K562 (cell line): ENCODE measurements at places on chromosomes 1 and 21. TPM values are rescaled to one million over a fixed set of nuclear protein-coding genes. Genes with fewer than 3 reads are reported as not detected.
A peak's percentile ranks its signal among the peaks of the same experiment; 100 is the strongest.

DNA sequence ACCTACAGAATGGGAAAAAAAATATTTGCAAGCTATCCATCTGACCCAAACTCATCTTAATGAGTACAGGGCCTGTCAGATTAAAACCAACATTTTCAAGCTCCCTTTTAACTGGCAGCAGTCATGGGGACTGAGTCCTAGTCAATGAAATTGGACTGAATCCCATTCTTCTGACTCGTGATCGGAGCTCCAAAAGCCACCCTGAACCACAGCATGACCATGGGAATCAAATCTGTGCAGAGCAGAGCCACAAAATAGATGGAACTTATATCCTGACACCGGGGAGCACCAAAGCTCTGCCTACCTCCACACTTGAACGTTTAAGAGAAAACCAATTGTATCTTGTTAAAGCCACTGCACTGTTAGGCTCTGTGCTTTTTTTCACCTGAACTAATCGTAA is 5.0 kb upstream of the RWDD3 start:
- no peaks in the 10 kb centered on the region for H3K36me3 ChIP-seq
- no peak overlapping the region for H3K4me3 ChIP-seq
- no peak overlapping the region for H3K27ac ChIP-seq
- H3K27me3 ChIP-seq: no peaks in the 10 kb centered on the region
- DNase-seq: no peak
- peaks cover 11% of the 10 kb centered on the region; the same call in 2 of the 3 replicates for H3K4me1 ChIP-seq

- H3K27ac ChIP-seq: no peak overlapping the region
- H3K27me3 ChIP-seq: no peaks in the 10 kb centered on the region
- no peaks in the 10 kb centered on the region for H3K4me1 ChIP-seq
- H3K4me3 ChIP-seq: no peak overlapping the region
- DNase-seq: no peak
These were observed 66.4 kb upstream of the TNFSF18 start for GRCh38 chr1:173117108-173117633.

DNA sequence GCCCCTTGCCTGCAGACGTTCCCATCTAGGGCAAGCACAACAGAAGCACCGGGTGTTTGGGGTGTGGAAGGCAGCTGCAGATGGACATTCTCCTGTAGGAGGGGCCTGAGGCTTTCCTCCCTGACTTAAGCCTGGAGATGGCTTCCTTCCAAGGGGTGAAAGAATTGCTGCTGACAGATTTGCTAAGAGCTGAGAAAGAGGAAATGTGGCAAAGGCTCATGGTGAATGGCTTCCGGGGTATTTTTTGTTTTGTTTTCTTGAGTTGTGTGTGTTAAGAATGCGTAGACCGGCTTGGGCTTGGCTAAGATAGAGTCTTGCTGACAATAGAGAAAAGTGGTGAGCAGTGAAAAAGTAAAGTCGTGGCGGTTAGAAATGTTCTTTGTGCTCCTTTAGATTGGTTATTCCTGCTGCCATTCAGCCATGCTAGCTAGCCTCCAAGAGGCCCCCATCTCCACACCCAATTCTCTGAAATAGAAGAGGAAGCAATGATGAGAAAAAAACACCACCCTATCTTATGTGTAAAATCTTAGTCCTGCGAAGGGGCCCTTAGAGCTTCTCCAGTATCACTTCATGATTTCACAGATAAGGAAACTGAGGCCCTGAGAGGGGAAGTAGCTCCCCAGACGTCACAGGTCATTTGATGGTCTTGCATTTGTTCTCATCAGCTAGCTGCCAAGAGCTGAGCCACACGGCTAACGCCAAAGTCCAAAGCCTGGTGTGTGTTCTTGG is 36.9 kb downstream of the EIF2D start:
- peaks cover 25% of the 10 kb centered on the region; the same call in 2 of the 3 replicates for H3K36me3 ChIP-seq
- H3K4me3 ChIP-seq: no peak overlapping the region
- peak overlapping the region; percentile 80 for H3K27ac ChIP-seq
- no peaks in the 10 kb centered on the region for H3K27me3 ChIP-seq
- H3K4me1 ChIP-seq: peaks cover 28% of the 10 kb centered on the region

DNA sequence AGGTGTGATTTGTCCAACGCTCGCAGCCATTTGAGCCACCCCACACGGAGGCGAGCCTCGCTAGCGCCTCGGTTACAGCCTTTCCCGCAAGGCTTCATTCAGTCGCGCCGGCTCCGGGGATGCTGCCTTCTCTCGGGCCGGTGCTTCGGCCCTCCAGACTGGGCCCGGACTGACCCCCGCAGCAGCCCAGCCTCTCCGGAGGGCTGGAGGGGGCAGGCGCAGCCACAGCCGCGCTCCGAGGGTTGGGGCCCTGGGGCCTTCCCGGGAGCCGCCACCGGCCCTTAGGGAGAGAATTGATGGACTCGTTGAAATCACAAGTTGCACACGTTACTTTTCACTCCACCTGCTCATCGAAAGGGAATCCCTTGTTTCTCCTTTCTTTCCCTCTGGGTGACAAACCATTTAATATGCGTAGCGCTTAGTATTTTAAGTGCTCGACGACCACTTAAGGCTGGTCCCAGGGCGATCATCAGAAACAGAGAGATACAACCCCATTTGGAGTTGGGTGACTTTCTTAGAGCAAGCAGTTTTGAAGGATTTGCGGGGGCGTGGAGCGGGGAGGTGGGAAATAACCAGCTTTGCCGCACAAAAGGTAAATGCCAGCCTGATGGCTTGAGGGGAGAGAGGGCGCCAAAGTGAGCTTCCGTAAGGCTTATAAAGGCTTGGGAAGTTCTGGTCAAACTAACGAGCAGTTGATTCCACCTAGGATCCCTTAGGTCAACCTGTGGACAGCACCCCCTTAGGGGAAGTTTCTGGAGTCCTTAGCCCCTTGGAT is 24.6 kb upstream of the ENAH start:
- peaks cover 45% of the 10 kb centered on the region for H3K27me3 ChIP-seq
- H3K4me3 ChIP-seq: no peak overlapping the region
- no peaks in the 10 kb centered on the region for H3K36me3 ChIP-seq
- DNase-seq: no peak
- no peak overlapping the region for H3K27ac ChIP-seq

DNA sequence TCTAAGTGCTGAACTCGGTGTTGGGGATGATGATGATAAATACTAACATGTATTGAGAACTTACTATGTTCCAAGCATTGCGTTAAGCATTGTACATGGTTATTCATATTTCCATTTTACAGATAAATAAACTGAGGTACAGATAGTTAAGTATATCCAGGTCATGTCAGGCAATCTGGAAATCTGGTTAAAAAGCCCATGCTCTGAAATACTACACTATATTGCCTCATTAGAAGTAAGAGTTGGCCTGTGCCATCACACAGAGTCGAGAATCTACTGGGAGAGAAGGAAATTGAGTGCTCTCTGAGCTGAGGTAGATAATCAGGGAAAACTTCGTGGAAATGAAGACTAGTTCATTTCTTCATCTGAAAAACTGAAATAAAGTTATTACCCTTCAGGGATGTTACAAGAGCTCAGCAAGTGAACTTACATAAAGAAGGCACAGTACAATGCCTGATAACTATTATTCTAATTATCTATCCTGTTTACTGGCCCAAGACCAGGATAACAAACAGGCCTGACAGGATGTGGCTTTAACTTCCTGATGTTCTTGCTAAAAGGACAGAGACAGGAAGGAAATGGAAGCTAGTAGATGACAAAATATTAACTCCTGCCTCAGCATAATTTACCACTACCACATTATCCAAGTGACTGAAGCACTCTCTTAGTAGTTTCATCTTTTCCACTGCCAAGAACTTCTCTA is 85.6 kb downstream of the EPS15 start:
- no peak overlapping the region for H3K4me3 ChIP-seq
- H3K27me3 ChIP-seq: no peaks in the 10 kb centered on the region
- peaks cover 35% of the 10 kb centered on the region for H3K4me1 ChIP-seq
- no peak for DNase-seq

DNA sequence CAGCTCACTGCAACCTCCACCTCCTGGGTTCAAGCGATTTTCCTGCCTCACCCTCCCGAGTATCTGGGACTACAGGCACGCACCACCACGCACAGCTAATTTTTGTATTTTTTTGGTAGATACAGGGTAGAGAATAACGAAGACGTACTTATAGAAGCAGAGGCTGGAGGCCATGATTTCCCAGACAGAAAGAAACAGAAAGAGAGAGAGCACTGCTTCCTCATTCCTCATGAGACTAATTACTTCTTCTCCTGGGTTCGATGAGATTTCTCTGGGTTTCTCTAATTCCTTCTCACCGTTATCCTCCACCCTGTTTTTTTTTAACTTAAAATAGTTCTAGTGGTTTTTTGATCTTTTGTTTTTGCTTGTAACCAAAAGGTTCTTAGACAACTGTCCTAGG is 23.4 kb upstream of the PTP4A2 start:
- H3K36me3 ChIP-seq: no peaks in the 10 kb centered on the region
- peaks cover 29% of the 10 kb centered on the region for H3K4me1 ChIP-seq
- no peaks in the 10 kb centered on the region for H3K27me3 ChIP-seq

- no peak overlapping the region for H3K4me3 ChIP-seq
- peak overlapping the region; percentile 31; the same call in 1 of the 3 replicates for H3K27ac ChIP-seq
- no peaks in the 10 kb centered on the region for H3K36me3 ChIP-seq
- H3K27me3 ChIP-seq: peaks cover 25% of the 10 kb centered on the region
- H3K4me1 ChIP-seq: peaks cover 59% of the 10 kb centered on the region
These were observed 11.6 kb upstream of the POFUT2 start for GRCh38 chr21:45299026-45299863.

- H3K27me3 ChIP-seq: no peaks in the 10 kb centered on the region; the same call in 2 of the 3 replicates
- peaks cover 7% of the 10 kb centered on the region; the same call in 1 of the 2 replicates for H3K4me1 ChIP-seq
- H3K36me3 ChIP-seq: peaks cover 44% of the 10 kb centered on the region
These were observed 580 bp downstream of the RBM34 start for GRCh38 chr1:235160383-235160956.

DNA sequence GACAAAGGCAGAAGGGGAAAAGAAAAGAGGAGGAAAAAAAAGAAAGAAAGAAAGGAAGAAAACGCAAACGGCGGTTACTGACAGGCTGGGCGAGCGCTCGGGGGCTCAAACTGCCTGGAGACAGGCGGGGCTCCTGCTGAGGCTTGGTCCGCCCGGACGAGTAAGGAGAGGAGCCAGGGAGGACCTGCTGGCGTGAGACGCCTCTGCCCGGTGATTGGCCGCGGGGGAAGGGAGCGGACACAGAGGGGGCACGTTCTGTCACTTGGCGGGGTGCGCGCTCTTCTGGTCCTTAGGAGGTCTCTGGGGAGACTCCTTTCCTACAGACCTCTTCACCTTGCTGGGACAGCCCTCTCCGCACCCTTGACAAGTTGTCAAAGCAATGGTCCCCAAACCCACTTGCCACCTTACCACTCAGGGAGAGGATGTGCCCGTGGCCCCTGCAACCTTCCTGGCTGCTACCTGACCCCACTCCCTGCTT is 791 bp upstream of the PIK3R3 start:
- peaks cover 13% of the 10 kb centered on the region for H3K4me1 ChIP-seq
- DNase-seq: peak; percentile 82
- no peaks in the 10 kb centered on the region; the same call in 2 of the 3 replicates for H3K36me3 ChIP-seq
- H3K27me3 ChIP-seq: no peaks in the 10 kb centered on the region

DNA sequence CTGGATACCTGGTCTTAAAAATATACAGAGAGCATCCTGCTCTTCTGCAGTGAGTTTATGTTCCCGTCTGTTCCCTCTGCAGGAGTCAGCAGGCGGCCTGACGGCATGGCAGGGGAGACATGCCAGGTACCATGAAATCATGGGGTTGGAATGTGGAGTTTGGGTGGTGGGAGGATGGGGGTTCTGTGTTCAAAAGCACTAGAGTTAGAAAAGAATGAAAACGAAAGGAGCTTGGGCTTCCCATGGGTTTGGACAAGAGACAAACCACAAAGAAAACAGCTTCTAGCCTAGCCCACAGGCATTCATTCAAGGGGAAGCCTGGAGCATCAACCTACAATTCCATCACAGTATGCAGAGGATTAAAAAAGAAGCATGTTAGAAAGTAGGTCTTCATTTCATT is 59.9 kb downstream of the WARS2 start:
- no peaks in the 10 kb centered on the region for H3K27me3 ChIP-seq
- no peaks in the 10 kb centered on the region for H3K4me1 ChIP-seq
- H3K27ac ChIP-seq: no peak overlapping the region
- DNase-seq: no peak
- H3K36me3 ChIP-seq: no peaks in the 10 kb centered on the region

DNA sequence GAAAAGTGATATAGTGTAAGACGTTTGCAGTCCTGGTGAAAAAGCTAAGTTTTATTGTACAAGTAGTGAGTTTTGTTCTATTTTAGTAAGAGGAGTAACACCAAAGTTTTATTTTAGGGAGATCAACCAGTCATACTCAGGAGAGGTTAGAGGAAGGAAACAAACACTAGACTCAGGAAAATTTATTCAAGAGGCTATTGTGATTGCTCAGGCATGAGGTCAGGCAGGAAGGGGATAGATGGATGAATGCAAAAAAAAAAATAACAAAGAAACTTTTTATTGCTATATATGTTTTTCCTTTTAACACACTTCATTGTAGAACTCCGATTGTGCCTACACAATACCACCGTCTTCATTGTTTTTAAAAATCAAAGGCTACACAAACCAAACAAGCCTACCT is 189.0 kb downstream of the LYPLAL1 start:
- H3K36me3 ChIP-seq: no peaks in the 10 kb centered on the region
- no peaks in the 10 kb centered on the region for H3K27me3 ChIP-seq
- DNase-seq: no peak
- no peaks in the 10 kb centered on the region for H3K4me1 ChIP-seq

GRCh38 chr1:154445040-154445472 is 39.9 kb downstream of the IL6R start:
- no peaks in the 10 kb centered on the region for H3K36me3 ChIP-seq
- H3K4me1 ChIP-seq: peaks cover 7% of the 10 kb centered on the region; the same call in 2 of the 3 replicates
- DNase-seq: no peak
- no peak overlapping the region for H3K4me3 ChIP-seq

GRCh38 chr1:17212487-17213121 is 7.7 kb downstream of the PADI1 start:
- H3K27me3 ChIP-seq: peaks cover 69% of the 10 kb centered on the region
- peaks cover 7% of the 10 kb centered on the region for H3K4me1 ChIP-seq
- H3K27ac ChIP-seq: no peak overlapping the region
- no peak overlapping the region for H3K4me3 ChIP-seq

The PRKCZ gene
- total RNA-seq: 3.1 and 3.5 TPM in 2 replicates

The NAV1 gene
- 15.4 and 16.8 TPM in 2 replicates for total RNA-seq

The CFHR3 gene
- 0.16 and 0.47 TPM in 2 replicates for total RNA-seq

The FCRL5 gene
- not detected in 2 replicates for total RNA-seq

The WDR77 gene
- total RNA-seq: 92.3 and 94.4 TPM in 2 replicates

The NBPF19 gene
- total RNA-seq: 0.78 and 0.95 TPM in 2 replicates

The PALMD gene
- total RNA-seq: 3.5 and 4.0 TPM in 2 replicates
